ENCODE measurements at places on chromosomes 1 and 21.

DNA sequence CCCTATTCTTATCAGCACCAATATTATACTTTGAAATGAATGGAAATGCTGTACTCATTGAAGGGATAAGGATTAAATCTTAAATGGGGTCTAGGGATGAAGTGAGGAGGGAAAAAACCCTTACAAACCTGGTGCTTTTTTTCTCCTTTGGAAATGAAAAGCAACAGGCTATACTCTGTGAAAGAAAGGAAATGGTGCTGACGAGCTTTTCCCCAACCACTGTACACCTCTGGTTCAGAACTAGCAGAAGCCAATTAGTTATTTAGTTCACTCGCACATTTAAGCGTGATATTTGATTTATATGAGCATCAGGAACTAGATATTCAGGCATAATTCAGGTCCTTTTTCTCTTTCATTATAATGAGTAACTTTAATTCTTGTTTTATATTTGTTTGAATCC lies 74.5 kb upstream of the S1PR1 start:
- DNase-seq = no peak

- no peak for DNase-seq
Observed at GRCh38 chr1:30273456-30273855, 449.9 kb downstream of the MATN1 start.

DNA sequence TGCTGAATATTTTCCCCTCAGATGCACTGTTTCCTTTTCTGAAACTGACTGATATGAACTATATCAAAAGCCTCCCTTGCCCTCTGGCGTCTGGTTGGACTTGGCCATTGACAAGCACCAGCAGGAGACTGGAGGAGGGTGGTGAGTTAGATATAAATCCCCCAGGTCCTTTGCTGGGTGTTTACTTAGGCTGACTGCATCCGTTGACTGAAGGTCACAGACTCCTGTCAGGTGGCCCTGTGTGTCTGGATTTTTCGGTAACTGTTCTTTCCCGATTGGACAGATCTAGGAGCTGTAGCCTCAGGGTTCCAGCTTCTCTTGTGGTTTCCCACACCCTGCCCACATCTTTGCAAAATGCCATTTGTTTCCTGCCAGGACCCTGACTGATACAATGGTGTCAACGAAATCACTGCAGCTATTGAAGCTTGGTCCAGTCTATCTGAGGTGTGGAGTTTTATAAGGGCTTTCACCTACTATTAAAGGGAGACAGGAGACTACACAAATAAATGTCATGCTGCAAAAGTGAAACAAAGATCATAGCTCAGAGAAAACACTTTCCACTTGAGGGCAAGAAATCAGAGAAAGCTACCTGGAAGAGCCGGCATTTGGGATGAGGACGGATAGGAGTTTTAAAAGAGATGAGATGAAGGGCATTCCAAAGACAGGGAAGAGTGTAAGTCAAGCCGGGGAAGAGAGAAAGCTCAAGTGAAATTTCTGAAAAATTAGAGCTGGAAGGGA lies 1.5 kb upstream of the MAGI3 start:
- DNase-seq = no peak

- DNase-seq = no peak
Observed at GRCh38 chr1:40965531-40965930, 14.0 kb upstream of the CTPS1 start.

DNA sequence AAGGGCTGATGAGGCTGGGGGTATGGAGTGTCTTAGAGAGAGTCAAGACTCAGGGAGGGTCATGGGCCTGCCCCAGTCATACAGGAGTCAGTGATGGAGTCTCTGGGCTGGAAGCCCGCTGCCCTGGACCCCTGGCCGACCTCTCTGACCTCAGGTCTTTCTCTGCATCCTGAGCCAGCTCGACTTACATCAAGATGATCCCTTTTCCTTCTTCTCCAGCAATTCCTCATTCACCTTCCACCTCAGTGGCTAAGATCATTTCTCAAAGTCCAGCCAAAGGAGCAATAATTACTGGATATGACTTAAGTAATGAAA lies 308.6 kb downstream of the MATN1 start:
- DNase-seq = no peak

GRCh38 chr1:197268012-197268411 lies at the start of gene CRB1:
Gene CRB1, plus strand, starts transcription at chr1:197268252. Its CDS starts 161 bp downstream, at chr1:197268413.
- DNase-seq = no peak

DNA sequence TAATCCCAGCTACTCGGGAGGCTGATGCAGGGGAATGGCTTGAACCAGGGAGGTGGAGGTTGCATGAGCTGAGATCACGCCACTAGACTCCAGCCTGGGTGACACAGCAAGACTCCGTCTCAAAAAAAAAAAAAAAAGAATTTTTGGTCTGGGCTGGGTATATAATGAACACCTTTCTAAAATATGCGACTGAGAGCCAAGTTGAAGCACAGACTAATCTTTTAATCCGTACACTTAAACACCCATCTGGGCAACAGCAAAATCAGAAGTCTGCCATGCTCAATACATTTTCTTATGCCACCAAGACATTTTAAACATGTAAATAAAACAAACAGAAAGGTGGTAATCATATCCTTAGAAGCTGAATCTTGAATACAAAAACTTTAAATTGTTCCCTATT lies 31.6 kb upstream of the ABCB10 start:
- no peak for DNase-seq

DNA sequence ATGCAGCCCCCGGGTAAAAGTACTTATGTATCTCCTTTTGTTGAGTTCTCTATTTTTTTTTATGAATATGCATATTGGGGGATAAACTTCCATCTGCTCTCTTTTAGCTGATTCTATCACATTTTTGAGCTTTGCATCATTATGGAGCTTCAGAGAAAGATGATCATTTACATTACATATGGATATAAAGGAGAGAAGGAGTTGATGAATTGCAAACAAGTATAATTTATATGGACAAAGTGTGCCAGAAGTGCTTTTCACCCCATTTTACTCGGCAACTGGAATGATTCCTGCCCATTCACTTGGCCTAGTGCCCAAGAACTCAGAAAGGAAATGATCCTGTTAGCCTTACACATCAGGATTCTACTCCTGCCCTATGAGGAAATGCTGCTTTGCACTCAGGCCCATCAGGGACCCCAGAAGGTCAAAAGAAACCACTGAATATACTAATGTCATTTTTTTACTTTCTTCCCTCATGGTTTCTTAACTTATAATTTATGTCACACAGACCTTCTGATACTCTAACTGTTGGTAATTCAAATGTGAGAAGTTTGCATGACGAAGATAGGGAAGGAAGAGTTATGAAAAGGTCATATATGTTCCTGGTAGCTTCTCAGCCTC lies 65.6 kb downstream of the SAMSN1 start:
- no peak for DNase-seq

DNA sequence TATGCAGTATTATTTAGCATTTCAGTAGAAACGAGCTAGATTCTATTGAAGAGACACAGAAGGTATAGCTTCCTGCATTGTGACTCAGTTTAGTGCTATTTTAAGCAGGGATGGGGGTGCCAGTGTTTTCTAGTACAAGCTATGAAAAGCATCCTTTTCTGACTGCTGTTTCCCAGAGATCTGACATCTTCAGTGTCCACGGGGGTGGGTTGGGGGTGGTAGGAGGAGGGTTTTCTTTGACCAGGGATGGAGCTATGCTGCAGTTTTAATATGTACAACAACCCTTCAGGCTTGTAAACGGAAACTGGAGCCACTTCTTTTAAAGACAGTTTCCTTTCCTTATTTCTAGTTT lies 2.7 kb upstream of the NEGR1 start:
- no peak for DNase-seq

DNA sequence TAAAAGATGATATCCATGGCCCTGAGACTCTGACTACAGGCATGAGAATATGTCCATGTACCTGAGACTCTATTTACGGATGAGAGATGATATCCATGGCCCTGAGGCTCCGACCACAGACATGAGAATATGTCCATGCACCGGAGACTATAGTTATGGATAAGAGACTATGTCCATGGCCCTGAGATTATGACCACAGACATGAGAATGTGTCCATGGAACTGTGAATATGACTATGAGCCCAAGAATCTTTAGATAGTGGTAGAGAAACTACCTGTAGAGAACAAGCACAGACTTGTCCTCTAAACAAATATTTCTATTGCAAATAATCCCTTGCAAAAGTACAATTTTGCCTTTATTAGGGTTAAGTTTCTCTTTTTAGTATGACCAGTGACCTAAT lies 263.2 kb downstream of the PCP4 start:
- no peak for DNase-seq

DNA sequence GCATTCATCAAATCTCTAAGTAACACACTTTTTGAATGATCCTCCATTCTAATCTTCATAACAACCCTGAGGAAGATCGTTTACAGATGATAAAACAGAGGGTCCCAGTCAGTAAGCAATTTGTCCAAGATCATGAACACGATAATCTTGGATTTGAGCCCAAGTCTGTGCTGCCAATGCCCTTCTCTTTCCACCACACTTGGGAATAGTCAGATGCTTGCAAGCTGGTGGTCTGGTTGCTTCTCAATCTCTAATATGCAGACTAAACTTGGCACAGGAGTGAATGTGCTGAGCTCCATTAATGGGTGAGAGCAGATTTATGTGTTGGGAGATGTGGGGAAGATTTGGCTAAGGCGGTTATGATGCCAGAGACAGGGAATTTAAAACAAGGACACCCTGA lies 430.6 kb upstream of the DAB1 start:
- DNase-seq = no peak

DNA sequence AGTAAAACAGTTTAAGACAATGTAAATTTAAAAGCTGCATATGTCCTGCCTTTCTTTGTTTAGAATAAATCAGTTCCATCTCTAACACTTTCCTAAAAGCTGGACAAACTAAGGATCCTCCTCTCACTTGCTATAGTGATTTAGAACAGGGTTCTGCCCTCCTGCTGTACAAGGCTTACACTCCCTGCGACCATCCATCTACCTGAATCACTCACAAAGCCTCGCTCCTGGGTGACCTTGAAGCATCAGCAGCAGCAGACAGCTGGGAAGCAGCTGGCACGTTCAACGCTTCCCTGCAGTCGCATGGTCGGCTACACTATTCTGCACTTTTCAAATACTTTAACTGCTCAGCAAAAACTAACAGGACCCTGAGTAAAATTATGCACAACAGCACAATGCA lies 128.0 kb downstream of the NTPCR start:
- no peak for DNase-seq

DNA sequence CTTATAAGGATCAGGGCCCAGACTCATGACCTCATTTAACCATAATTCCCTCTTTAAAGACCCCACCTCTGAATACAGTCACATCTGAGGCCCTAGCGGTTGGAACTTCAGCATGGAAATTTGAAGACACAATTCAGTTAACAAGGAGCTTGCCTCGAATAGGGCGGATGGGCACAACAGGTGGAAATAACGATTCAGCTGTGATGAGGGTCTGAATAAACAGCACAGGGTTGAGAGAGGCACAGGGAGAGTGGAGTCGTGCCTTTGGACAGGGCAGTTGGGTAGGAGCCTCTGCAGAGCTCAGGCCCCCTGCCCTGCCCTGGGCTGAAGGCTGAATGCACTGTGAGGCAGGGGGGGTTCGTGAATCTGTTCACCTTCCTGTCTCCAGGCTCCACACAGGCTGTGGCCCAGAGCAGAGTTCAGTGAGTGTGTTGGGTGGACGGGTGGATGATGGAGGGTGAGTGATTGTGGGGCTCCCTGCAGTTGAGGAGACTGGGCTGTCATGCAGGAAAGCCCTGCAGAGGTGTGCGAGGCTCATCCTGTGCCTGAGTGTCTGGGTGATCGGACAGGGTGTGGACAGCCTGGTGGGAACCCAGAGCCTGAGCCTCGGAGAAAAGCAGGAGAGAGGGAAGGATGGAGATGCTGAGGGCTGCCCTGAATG lies 243.1 kb downstream of the FOXD2 start:
- no peak for DNase-seq

DNA sequence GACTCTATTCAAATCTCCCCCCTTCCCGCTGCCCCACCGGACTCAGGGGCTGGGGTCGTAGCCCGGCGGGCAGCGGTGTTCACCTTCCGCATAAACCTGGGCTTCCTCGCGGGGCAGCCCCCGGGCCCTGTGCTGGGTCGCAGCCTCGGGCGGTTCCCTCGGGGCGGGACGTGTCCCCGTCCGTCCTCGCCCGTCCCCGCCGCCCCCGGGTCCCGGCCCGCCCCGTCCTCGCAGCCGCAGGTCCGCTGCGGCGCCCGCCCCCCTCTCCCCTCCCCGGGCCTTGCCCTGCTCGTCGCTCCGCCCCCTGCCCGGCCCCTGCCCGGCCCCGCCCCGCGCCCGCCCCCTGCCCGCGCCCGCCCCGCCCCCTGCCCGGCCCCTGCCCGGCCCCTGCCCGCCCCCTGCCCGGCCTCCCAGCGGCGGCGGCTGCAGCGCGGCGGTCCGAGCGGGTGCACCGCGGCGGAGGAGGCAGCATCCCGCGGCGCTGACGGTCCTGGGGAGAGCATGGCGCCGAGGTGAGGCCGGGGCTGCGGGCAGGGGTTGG lies at the start of gene COL18A1:
COL18A1 (plus strand) TSS at position 436 of the 541 bp plus-strand sequence; CDS start at position 502, 66 bp downstream.
- DNase-seq = no peak

DNA sequence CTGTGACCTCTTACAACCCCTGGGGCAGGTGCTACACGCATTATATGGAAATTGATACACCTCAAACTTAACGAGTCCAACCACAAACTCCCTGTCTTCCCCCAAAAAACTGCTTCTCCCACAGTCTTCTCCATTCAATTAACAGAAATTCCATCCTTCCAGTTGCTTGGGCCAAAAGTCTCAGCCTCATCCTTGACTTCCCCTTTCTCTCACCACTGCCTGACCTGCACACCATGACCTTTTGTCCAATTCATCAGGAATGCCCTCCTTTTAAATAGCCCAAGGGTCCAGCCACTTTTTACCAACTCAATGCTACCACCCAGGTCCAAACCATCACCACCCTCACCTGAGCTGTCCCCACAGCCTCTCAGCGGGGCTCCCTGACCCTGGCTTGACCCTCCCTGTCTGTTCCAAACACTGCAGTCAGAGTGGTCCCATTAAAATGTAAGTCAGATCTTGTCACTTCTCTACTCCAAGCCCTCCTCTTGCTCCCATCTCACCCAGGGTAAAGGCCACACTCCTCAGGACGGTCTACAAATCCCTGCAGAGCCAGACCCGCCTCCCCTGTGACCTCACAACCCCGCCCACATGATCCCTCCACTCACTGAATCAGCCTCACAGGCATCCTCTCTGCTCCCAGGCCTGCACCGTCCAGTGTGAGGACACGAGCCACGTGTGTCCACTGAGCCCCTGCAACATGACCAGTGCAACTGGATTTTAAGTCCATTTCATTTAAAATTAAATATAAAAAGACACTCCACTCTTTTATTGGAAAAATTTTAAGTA lies 18.5 kb downstream of the KCNN3 start:
- DNase-seq = no peak
